Vagina (tissue), 2 donors: ENCODE measurements at places on chromosomes 3 and 15.
A peak's percentile ranks its signal among the peaks of the same experiment; 100 is the strongest.

DNA sequence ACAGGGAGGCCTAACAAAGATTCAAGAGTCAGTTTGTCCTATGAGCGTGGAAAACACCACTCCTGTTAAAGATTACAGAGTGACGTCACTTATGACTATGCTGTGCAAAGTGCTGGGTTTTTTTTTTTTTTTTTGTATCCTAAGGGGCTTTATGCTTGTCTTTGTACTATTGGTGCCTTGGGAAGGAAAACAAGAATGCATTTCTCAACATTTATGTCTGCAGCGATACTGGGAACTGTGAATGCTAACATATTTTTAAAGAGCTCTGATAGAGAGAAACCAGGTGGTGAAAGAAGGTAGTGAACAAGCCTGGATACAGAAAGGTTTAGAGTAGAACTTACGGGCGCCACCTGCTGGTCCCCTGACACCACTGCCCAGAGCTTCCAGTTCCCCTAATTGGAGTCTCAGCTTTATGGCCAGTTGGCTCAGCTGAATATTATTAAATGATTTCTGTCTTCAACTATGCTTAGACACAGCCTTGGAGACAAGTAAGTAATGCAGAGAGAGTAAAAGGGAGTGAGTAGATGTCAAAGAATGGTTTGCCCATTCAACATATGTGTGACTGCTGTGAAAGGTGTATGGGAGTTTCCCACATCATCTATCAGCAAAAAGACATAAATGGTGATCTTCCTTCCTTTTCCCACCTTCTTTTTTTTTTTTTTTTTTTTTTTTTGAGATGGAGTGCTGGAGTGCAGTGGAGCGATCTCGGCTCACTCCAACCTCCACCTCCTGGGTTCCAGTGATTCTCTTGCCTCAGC is 807.9 kb upstream of the CFAP20DC start:
- no peak for DNase-seq

DNA sequence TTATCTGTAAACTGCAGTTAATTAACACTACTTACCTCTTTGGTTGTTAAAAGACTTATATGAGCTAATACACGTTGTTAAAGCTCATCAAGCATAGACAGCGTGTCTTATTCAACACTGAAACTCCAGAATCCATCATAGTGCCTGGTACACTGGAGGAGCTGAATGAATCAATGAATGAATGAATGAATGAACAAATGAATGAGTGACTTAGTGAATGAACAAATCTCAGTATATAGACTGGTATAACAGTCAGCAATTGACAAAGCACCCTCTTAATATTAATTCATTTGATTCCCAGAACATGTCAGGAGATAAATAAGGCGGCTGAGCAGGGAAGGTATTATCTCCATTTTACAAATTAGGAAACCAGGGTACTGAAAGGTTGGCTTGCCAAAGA is 7.1 kb downstream of the CASR start:
- no peak for DNase-seq

- no peak for DNase-seq
Observed at GRCh38 chr3:153829606-153830170, 291.5 kb upstream of the ARHGEF26 start.

DNA sequence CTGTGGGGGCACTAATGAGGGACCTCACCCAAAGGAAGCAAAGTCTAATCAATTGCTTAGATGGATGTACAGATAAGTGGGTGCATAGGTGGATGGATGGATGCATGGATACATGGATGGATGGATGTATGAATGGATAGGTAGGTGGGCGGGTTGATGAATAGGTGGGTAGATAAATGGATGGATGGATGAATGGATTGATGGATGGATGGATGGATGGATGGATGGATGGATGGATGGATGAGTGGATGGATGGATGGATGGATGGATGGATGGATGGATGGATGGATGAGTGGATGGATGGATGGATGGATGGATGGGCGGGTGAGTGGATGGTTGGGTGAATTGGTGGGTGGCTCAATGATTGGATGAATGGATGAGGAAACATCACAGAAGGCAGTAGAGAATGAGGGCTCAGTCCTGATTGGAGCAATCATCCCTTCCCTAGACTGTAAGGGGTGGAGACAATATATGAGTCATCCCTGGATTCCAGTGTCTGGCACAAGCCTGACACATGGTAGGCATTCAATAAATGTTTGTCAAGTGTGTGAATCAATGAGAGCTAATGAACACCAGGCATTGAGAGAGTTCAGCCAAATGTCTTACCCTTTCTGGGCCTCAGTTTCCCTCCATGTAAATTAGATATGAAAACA is 40.4 kb upstream of the PXYLP1 start:
- DNase-seq = no peak

- no peak for DNase-seq
Observed at GRCh38 chr3:117622171-117622841, 912.7 kb downstream of the TUSC7 start.

DNA sequence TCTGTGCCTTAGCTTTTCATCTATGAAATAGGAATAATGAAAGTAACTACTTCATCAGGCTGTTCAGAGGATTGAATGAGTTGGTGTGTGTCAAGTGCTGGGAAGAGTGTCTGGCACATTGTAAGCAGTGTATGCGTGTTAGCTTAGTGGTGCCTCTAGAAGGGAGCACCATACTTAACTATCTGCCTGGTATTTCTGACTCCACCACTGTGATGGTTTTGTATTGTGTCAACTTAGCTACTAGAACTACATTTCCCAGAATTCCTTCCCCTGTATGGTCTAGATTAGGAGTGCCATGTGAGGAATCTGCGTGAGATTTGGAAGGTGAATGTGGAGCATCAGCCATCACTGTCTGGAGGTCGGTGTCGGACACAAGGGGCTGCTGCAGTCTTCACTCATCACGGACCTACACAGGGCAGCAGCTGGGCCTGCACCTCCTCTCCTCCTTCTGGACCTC is 115.4 kb upstream of the GALNT15 start:
- no peak for DNase-seq

DNA sequence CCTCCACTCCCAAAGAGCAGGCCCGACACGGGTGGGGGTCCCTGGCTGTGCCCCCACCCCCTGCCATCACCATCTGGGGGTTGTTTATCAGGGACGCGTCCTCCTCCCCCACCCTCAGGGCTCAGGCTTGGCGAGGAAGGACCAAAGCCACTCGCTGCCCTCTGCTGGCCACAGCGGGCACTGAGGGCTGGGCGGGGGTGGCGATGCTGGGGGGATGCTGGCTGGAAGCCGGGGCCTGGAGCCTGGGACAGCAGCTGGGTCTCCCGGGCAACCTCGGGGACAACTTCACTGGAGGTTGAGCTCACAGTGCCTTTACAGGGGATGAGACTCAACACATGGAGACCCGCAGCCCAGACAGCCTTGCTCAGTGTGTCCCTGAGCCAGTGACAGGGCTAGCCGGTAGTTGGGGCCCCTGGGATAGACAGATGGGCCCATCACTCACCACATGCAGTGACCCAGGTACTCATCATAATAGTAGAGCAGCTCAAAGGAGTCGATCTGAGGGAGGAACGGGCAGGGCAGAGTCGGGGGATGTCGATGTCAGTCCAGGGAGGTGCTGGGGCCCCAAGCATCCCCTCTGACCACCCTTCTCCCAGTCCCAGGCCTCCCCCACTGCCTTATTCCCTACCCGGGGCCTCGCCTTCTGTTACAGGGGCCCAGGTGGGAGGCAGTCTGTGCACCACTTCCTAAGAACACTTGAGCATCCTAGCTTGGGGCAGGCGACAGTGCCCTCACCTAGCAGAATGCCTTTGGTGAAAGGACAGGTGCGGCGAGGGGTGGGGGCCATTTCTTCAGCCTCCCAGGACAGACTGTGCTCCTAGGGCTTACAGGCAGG is 5.9 kb upstream of the CALML4 start:
- peak; percentile 83 for DNase-seq

DNA sequence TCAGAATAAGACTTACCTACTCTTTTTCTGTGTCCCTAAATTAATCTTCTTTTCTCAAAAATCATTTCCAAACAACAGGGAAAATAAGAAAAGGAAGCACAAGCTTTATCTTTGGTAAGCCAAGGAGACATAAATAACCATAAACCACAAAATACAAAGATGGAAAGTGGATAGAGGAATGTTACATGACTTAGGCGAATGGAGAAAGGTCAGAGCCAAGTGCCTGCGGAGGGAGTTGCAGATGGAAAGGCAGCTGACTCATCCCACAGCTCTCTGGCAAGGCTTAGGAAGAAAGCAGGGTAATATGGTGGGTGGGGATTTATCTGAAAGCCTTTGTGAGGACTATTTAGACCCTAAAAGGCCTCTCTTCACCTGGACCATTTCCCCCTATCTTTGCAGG is 72.8 kb downstream of the GALK2 start:
- DNase-seq = no peak

- DNase-seq = peak; percentile 97
Observed at GRCh38 chr3:52053307-52054304, 2.8 kb downstream of the DUSP7 start.

- no peak for DNase-seq
Observed at GRCh38 chr3:23202921-23203707, at the start of gene UBE2E2. TSS of gene UBE2E2 (plus strand) at chr3:23203327.

GRCh38 chr3:170585008-170585936 is 603 bp downstream of the SLC7A14 start:
- DNase-seq = no peak

GRCh38 chr3:37537914-37538691 is 323.6 kb upstream of the CTDSPL start:
- DNase-seq = no peak

- no peak for DNase-seq
Observed at GRCh38 chr3:50378024-50378423, 18.7 kb upstream of the TMEM115 start.

- DNase-seq = no peak
Observed at GRCh38 chr15:37094915-37095711, 5.2 kb downstream of the MEIS2 start.

DNA sequence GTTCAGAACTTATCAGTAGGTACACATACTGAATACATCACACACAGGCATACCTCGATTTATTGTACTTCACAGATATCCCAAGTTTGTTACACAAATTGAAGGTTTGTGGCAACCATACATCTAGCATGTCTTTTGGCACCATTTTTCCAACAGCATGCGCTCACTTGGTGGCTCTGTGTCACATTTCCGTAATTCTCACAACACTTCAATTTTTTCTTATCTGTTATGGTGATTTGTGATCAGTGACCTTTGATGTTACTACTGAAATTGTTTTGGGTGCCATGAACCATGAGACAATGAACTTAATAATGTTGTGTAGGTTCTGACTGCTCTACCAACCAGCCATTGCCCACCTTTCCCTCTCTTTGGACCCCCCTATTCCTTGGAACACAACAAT is 10.8 kb downstream of the PARL start:
- no peak for DNase-seq

DNA sequence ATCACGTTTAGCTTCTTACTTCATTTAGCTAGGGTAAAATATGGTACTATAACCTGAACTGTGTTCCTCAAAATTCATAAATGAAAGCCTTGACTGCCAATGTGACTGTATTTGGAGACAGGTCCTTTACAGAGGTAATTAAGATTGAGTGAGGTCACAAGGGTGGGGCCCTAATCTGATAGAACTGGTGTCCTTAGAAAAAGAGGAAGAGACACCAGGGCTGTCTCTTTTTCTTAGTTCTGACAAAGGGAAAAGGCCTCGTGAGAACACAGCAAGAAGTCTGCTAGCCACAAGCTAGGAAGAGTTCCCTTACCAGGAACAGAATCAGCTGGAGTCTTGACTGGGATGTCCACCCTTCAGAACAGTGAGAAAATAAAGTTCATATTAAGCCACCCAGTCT is 162.7 kb downstream of the GMNC start:
- no peak for DNase-seq

DNA sequence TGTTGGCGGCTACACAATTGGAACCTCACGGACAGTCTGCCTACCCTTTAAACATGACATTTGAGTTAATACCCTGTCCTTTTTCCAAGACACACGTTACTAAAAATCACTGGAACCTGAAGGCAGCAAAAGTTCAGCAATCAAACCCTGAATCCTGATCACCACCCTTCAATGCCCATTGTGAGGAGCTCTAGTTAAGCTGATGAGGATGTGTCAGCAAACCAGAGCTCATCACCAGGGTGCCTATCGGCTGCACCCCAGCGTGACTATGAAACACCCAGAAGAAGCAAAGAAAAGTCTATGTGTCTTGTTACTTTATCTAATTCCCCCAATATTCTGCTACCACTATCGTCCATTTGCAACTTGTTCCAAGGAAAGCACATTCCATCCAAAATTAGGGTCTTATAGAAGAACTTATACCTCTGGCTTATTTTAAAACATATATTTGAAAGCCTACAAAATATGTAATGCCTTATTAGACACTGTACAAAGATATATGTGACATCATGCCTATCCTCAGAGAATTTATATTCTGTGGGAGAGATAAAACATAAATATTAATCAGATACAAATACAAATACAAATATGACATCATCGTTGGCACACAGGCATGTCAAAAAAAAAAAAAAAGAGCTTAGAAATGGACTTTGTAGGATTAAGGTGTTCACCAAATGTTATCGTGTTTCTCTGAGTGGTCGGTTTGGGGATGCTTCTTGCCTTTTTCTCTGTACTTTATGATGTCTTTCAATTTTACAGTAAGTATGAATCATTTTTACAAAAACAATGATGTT is 219.7 kb upstream of the SETMAR start:
- DNase-seq = no peak

DNA sequence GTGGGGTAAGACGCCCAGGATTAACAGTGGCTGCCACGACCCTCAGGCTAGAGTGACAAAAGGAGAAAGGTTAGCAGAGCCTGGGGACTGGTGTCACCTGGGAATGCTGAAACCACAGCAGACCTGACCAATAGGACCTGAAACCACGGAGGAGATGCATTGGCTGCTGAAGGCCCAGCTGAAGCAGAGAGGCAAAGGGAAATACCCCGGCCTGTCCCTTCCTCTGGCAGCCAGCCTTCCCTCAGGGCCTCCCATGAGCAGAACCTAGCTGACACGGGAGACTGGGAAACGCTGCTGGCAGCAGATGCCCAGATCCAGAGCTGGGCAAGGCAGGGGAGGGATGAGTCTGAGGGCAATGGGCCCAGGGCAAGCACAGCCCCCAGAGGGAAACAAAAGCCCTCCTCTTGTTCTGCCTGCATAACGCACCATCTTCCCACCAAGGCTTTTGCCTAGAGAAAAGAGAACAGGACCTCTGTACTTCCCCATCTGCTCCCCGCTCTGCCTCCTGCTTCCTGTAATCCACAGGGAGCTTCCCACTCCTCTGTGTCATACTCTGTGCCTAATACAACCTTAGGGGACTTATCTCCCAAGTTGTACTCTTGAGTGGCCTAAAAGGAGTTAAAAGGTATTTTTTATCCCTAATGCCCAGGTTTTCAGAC is 216.2 kb downstream of the ABHD5 start:
- DNase-seq = no peak

- no peak for DNase-seq
Observed at GRCh38 chr15:68488290-68488689, 56.3 kb upstream of the ITGA11 start.

- DNase-seq = no peak
Observed at GRCh38 chr15:48333540-48333939, 2.3 kb downstream of the DUT start.

GRCh38 chr15:68590721-68591389 is 12.1 kb downstream of the CORO2B start:
- no peak for DNase-seq

DNA sequence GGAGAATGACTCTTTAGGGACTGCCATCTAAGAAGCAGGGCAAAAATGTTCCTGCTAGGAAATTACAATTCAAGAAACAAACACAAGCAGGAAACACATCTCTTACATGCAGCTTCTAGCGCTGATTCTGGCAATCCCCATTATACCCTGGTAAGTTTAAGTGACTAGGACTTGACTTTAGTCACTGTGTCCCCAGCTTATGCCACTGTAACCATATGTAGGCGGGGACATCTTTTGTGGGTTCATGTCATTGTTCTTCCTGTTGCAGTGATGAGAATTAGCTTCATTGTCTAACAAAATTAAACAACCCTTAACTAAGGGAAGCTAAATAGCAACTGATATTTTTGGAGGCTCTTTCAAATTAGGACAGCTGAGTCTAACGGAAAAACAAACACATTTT is 17.9 kb upstream of the FAM81A start:
- no peak for DNase-seq
